ENCODE measurements at places on chromosomes 2 and 18.

- no peaks in the 10 kb centered on the region for H3K27me3 ChIP-seq
- H3K27ac ChIP-seq: no peak overlapping the region
- H3K4me3 ChIP-seq: no peak overlapping the region
- H3K36me3 ChIP-seq: no peaks in the 10 kb centered on the region
Measured at GRCh38 chr2:60302377-60303126, 250.9 kb downstream of the BCL11A start.

DNA sequence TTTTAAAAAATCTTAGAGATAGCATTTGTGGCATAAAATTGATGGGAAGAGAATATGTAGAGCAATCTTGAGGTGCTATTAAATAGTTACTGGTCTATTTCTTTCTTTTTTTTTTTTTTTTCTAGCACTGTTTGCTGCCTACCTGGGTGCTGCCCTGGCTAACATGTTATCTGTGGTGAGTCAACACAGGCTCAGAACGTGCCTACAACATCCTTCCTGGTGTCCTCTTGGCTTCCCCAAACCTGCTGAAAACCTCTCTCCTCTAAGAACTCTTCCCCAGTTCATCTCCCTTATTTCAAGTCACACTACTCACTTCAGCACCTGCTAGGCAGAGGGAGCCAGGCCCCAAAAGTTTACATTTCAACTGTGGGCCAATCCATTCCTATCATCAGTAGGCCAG is 45.1 kb upstream of the SLC14A1 start:
- no peak overlapping the region for H3K4me3 ChIP-seq
- DNase-seq: no peak
- H3K27ac ChIP-seq: no peak overlapping the region
- H3K27me3 ChIP-seq: no peaks in the 10 kb centered on the region
- H3K36me3 ChIP-seq: no peaks in the 10 kb centered on the region

DNA sequence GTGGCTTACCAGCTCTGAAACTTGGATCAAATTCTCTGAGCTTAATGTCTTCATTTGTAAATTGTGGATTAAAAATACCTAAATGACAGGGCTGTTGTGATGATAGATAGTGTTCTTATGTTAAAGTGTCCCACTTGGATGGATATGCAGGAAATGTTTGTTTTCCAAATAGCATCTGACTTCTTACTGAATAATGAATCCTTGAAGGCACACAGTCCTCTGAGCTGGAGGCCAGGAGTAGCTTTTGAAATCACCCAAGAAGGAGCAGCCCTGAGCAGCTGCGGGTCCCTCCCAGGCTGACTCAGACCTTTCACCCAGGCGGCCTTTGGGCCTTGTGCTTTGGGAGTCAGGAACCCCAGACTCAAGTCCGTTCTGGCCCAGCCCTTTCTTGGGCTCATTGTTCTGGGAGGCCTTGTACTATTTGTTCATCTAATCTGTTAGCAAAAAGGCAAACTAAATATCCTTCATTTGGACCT is 173.0 kb upstream of the GATA6 start:
- no peaks in the 10 kb centered on the region for H3K27me3 ChIP-seq
- H3K4me3 ChIP-seq: no peak overlapping the region
- no peak for DNase-seq
- no peak overlapping the region for H3K27ac ChIP-seq
- no peaks in the 10 kb centered on the region for H3K4me1 ChIP-seq

DNA sequence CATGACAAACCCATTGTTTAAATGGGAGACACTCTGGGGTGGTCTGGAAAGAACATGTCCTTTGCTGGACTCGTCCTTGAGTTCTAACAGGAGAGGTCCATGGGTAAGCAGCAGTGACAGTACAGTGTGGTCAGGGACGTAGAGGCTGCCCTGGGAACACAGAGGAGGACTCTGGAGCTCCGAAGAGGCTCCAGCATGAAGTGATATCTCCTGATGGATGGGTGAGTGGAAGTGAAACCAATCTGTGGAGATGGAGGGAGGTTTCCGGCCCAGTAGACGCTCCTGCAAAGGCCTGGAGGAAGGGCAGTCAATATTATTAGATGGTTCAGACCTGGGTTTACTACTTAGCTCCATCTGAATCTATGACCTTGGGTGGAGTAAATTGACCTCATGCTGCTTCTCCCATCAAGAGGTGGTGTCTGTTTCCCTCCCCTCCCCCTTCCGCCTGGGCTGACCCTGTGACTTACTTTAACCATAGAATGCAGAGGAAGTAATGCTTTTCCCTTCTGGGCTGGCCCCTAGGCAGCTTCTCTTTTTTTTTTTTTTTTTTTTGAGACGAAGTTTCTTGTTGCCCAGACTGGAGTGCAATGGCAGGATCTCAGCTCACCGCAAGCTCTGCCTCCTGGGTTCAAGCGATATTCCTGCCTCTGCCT is 2.3 kb upstream of the TFCP2L1 start:
- H3K4me1 ChIP-seq: no peaks in the 10 kb centered on the region
- peaks cover 35% of the 10 kb centered on the region for H3K27me3 ChIP-seq
- H3K27ac ChIP-seq: no peak overlapping the region
- no peak overlapping the region for H3K4me3 ChIP-seq

Measured in osteoblast (primary cell).